ENCODE measurements at places on chromosomes 16 and 17.

- DNase-seq, result no peak
Measured at GRCh38 chr17:64632606-64633005, 29.5 kb downstream of the SMURF2 start.

- DNase-seq, result no peak
Measured at GRCh38 chr16:14489460-14489859, 140.6 kb downstream of the PARN start.

- DNase-seq, result no peak
Measured at GRCh38 chr16:48963901-48964615, 317.6 kb downstream of the CBLN1 start.

DNA sequence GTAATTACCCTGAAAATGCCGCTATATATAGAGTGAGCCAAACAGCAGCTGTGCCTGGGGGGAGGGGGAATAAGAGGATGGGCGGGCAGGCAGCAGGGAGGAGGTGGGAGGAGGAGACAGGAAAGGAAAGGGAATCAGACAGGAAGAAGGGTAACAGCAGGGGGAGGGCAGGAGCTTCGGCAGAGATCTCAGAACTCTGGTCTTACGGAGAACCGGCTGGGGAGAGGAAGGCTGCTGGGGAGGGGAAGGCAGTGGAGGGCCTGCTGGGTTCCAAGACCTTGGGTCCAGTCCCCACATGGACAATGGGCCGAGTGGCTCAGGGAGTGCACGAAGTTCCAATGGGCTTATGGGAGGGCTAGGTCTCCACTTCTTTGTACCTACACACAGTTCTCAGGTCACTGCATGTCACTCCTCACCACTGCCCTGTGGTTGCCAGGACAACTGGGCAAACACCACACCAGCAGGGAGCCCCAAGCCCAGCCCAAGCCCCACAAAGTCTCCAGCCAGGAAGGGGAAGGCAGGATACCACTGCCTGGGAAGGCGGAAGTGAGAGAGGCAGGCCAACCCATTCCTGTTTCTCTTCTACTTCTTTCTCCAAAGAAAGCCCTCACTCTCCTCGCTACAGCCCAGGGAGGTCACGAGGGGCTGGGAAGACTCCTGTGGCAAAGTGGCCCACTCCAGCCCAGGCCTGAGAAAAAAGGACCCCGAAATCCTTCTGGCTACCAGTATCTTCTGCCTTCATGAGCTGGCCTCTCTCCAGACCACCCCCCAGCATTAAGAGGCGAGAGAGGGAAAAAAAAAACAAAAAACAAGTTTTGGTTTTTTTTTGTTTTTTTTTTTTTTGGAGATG is 25.3 kb downstream of the G6PC3 start:
- no peak for DNase-seq

Measured in NCI-H1048 (cell line).